ENCODE measurements at places on chromosomes 2 and 18. TPM values are rescaled to one million over a fixed set of nuclear protein-coding genes. Genes with fewer than 3 reads are reported as not detected.

- H3K27ac ChIP-seq = peak overlapping the region; percentile 94
- no peaks in the 10 kb centered on the region for H3K36me3 ChIP-seq
- peak overlapping the region; percentile 82 for H3K4me3 ChIP-seq
- no peaks in the 10 kb centered on the region for H3K27me3 ChIP-seq
These were observed 403 bp downstream of the TMEM127 start for GRCh38 chr2:96265349-96265839.

DNA sequence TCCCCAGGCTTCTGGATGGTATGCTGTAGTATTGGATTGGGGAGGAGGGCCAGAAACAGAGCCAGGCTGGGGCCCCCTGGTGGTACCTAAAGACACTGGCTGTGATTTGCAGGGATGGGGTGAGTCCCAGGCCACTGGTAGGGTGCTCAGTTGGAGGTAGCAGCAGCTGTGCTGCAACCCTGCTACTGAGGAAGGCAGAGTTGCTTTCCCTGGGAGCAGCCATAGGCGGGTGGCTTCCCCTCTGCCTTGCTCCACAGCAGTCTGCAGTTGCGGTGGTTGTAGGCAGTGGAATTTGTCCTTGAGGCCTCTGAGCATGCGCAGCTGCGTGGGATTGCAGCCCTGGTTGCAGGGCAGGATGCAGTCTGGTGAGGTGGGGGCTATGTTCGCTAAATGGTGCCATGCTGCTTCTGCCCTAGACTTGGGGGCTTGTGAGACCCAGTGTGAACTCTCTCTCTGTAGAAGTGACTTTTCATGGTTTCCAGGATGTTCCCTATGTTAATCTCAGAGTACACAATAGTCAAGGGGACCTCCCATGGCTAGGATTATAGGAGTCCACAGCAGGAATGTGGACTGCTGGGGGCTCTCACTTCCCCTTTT lies 443.5 kb downstream of the XIRP2 start:
- no peaks in the 10 kb centered on the region for H3K27me3 ChIP-seq
- H3K27ac ChIP-seq = peak overlapping the region; percentile 66
- no peak overlapping the region for H3K4me3 ChIP-seq
- DNase-seq = peak; percentile 22
- H3K4me1 ChIP-seq = peaks cover 5% of the 10 kb centered on the region
- no peaks in the 10 kb centered on the region for H3K36me3 ChIP-seq

DNA sequence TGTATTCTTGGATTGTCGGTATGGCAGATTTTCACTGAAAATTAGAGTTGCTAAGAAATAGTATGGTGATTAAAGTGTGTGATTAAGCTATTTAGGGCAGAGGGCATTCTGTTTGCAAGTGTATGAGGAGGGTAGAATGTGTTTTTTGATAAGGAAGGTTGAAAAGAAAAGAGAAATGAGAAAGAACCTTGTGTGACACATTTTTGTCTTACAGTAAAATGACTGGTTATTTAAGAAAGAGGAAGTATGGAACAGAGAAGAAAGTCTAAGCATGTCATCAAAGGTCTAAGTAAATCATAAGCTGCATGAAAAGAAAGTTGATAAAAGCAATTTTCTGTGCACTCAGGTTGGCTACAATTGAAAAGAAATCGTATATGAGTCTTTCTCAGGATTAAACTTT lies 5.2 kb upstream of the RSAD2 start:
- H3K36me3 ChIP-seq = no peaks in the 10 kb centered on the region
- no peak overlapping the region for H3K4me3 ChIP-seq
- no peak overlapping the region for H3K27ac ChIP-seq
- DNase-seq = no peak

GRCh38 chr2:176768185-176768584 lies 444.4 kb upstream of the HNRNPA3 start:
- DNase-seq = peak; percentile 36
- no peaks in the 10 kb centered on the region for H3K36me3 ChIP-seq
- no peak overlapping the region for H3K4me3 ChIP-seq
- no peaks in the 10 kb centered on the region for H3K4me1 ChIP-seq

GRCh38 chr18:62720766-62721613 lies 5.6 kb downstream of the PHLPP1 start:
- no peak overlapping the region for H3K4me3 ChIP-seq
- H3K27me3 ChIP-seq = no peaks in the 10 kb centered on the region
- H3K4me1 ChIP-seq = peaks cover 46% of the 10 kb centered on the region
- no peak overlapping the region for H3K27ac ChIP-seq
- DNase-seq = no peak
- H3K36me3 ChIP-seq = no peaks in the 10 kb centered on the region

DNA sequence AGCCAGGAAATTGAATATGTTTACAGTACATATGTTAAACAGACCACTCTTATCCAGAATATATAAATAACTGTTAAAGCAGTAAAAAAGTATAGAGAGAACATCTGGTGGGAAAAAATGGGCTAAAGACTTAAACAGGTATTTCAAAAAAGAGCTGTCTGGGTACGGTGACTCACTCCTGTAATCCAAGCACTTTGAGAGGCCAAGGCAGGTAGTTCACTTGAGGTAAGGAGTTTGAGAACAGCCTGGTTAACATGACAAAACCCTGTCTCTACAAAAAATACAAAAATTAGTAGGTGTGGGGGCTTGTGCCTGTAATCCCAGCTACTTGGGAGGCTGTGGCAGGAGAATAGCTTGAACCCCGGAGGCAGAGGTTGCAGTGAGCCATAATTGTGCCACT lies 171.4 kb upstream of the FSIP2 start:
- no peaks in the 10 kb centered on the region for H3K36me3 ChIP-seq
- no peak for DNase-seq
- H3K27me3 ChIP-seq = no peaks in the 10 kb centered on the region
- no peak overlapping the region for H3K4me3 ChIP-seq
- no peaks in the 10 kb centered on the region for H3K4me1 ChIP-seq
- H3K27ac ChIP-seq = no peak overlapping the region

DNA sequence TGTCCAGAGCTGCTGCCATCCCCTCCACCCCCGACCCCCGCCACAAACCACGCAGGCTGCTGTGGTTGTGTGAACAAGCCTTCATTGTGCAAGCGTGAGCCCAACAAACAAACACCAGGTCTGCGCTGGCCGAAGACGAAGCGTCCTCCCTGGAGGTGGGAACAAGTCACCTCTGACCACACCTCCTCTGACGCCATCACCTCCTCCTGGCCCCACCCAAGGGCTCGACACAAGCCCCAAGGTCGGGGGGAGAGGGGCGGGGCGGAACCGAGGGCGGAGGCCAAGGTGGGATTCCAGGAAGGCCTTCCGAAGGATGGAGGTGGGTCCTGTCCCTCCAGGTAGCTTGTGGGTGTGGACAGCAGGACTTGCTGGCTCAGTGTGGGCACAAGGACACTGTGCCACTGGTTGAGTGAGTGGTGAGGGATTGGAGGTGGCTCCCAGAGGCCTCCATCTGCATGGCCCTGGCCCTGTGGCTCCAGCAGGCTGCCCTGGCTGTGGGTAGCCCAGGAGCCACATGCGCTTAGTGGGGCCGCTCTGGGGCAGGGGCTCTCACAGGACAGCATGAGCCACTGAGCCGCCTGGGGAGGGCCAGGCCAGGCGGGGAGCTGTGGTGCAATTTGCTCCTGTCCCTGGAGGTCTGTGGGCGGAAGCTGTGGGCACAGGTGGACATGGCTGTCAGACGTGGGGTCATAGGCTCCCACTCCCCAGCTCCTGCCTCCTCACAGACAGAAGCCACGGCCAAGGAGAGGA lies 7.4 kb upstream of the GPR17 start:
- H3K27me3 ChIP-seq = no peaks in the 10 kb centered on the region
- DNase-seq = no peak
- H3K27ac ChIP-seq = peak overlapping the region; percentile 54
- peaks cover 21% of the 10 kb centered on the region for H3K4me1 ChIP-seq
- H3K4me3 ChIP-seq = no peak overlapping the region

DNA sequence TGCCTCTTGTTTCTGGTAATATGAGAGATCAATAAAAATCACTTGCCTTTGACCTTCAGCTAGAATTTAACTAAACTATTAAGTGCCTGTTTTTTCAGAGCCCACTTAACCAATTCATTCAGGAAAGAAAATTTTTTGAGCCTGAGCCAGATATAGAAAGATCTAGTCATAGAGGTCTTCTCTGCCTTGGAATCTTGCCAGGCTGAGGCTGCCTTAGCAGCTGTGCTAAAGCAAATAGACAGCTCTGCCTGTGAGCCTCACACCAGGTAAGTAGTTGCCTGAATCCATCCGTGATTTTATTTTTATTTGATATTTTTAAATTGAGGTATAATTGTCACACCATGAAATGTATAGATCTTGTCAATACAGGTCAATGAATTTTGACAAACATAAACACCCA lies 27.4 kb downstream of the EVX2 start:
- no peaks in the 10 kb centered on the region for H3K36me3 ChIP-seq
- no peak for DNase-seq
- no peak overlapping the region for H3K4me3 ChIP-seq

DNA sequence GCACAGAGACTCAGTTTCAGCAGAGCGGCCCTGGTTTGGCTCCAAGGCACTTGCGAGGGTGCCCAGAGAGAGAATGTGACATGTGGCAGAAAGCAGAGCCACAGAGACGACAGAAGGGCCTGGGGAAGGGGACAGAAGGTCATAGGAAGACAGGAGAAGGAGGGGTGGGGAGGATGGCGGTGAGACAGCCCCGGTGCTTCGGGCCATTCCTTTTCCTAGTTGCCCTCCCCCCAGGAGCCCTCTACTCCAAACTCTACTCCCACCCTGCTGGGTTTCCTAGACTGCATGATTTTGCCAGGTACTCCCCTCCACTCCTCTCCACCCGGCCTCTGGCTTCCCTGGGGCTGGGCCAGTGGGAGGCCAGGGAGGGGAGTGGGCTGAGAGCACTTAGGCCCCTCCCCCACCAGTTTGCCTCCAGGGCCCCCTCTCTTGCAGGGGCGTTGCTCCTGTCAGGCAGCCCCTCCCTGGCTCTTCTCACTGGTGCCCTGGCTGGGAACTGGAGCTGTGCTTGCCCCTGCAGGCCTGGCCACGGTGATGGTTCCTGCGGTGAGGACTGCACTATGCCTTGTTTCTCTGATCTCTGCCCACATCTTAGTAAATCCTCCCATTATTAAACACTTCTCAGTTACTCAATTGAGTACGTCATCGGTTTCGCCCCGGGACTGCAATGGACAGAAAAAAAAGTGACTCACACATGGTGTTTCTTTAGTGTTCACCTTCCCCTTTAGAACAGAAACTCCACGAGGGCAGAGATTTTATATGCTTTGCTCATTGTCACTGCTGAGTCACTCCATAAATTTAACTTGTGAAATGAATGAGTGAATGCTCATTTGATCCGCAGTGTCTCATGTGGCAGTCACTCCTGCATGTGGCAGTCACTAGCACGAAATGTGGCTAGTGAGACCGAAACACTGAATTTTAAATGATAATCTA lies 58.7 kb upstream of the SP3 start:
- peaks cover 6% of the 10 kb centered on the region for H3K4me1 ChIP-seq
- DNase-seq = peak; percentile 48
- no peaks in the 10 kb centered on the region for H3K27me3 ChIP-seq
- no peak overlapping the region for H3K4me3 ChIP-seq

- no peak for DNase-seq
- no peaks in the 10 kb centered on the region for H3K4me1 ChIP-seq
- no peaks in the 10 kb centered on the region for H3K27me3 ChIP-seq
- H3K36me3 ChIP-seq = no peaks in the 10 kb centered on the region
- no peak overlapping the region for H3K4me3 ChIP-seq
- no peak overlapping the region for H3K27ac ChIP-seq
These were observed 648.1 kb downstream of the CPS1 start for GRCh38 chr2:211204456-211204855.

GRCh38 chr2:207332480-207333212 lies 166.9 kb upstream of the KLF7 start:
- H3K4me3 ChIP-seq = no peak overlapping the region
- no peak for DNase-seq
- no peak overlapping the region for H3K27ac ChIP-seq
- no peaks in the 10 kb centered on the region for H3K4me1 ChIP-seq
- no peaks in the 10 kb centered on the region for H3K36me3 ChIP-seq
- H3K27me3 ChIP-seq = no peaks in the 10 kb centered on the region

GRCh38 chr2:143877876-143878530 lies 641.9 kb downstream of the ZEB2 start:
- H3K27me3 ChIP-seq = no peaks in the 10 kb centered on the region
- DNase-seq = no peak
- H3K36me3 ChIP-seq = no peaks in the 10 kb centered on the region
- H3K4me3 ChIP-seq = no peak overlapping the region
- no peaks in the 10 kb centered on the region for H3K4me1 ChIP-seq

DNA sequence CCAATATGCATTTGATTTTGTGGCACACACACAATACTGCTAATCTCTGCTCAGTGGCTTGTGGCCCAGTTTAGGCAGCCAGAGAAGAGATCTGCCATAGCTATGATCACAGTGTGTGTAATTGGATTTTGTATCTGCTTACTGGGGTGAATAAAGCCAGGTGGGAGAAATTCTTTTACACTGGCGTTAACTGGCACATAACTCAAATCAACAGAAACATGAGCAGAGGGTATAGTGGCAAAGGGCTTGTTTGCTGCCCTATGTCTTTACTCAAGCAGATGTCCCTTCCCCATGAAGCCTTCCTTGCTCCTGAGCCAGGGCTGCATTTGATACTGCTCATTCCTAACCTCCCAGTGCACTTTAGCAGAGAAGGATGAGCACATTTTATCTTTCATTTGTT lies 28.5 kb downstream of the STON1 start:
- H3K4me3 ChIP-seq = no peak overlapping the region
- no peak overlapping the region for H3K27ac ChIP-seq
- no peaks in the 10 kb centered on the region for H3K36me3 ChIP-seq
- no peaks in the 10 kb centered on the region for H3K27me3 ChIP-seq
- no peaks in the 10 kb centered on the region for H3K4me1 ChIP-seq
- no peak for DNase-seq

GRCh38 chr2:19128148-19128547 lies 230.3 kb downstream of the OSR1 start:
- no peaks in the 10 kb centered on the region for H3K27me3 ChIP-seq
- H3K4me3 ChIP-seq = no peak overlapping the region
- no peaks in the 10 kb centered on the region for H3K4me1 ChIP-seq
- no peaks in the 10 kb centered on the region for H3K36me3 ChIP-seq
- H3K27ac ChIP-seq = no peak overlapping the region

GRCh38 chr18:46679846-46680598 lies 23.0 kb upstream of the LOXHD1 start:
- no peaks in the 10 kb centered on the region for H3K36me3 ChIP-seq
- H3K27me3 ChIP-seq = no peaks in the 10 kb centered on the region
- no peaks in the 10 kb centered on the region for H3K4me1 ChIP-seq

DNA sequence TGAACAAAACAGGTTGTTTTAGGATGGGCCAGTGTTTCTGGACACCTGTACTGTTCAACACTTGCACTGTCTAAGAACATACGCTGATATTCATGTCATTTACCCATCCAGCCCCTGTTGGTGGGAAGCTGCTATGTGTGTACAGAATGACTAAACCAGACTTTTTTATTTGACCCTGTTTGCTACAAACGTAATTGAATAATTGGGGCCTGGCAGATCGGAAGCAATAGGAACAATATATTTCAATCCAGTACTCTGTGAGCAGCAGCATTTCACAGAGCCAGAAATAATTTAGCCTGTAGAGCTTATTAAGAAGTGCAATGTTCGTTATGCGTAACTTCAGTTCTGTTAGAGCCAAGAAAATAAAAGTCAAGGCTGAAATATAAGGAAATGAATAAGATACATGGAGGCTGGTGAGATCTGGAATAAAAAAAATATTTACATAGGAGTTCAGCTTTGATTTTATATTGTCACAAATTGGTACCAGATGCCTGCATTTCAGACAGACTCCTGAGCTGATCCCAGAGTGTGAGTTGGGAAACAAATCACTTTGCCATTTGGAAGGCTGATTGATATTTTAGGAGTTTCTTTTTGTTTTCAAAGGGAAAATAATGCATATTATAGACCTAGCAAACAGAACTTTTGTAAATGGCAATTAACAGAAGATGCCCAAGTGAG lies 19.7 kb downstream of the CABLES1 start:
- no peak overlapping the region for H3K27ac ChIP-seq
- no peaks in the 10 kb centered on the region for H3K27me3 ChIP-seq
- no peaks in the 10 kb centered on the region for H3K36me3 ChIP-seq

KIF5C gene
- total RNA-seq = 3.2 TPM

RAB6C gene
- not detected for total RNA-seq

HADHA gene
- total RNA-seq = 189 TPM

KIAA2012 gene
- total RNA-seq = not detected

KCNJ13 gene
- not detected for total RNA-seq

STPG4 gene
- not detected for total RNA-seq
